Activated CD8-positive, alpha-beta memory T cell treated with anti-CD3 and anti-CD28 coated beads, Interleukin-2, amount 50 U/mL, for 4 hours (primary cell): ENCODE measurements at places on chromosomes 11 and 22.

DNA sequence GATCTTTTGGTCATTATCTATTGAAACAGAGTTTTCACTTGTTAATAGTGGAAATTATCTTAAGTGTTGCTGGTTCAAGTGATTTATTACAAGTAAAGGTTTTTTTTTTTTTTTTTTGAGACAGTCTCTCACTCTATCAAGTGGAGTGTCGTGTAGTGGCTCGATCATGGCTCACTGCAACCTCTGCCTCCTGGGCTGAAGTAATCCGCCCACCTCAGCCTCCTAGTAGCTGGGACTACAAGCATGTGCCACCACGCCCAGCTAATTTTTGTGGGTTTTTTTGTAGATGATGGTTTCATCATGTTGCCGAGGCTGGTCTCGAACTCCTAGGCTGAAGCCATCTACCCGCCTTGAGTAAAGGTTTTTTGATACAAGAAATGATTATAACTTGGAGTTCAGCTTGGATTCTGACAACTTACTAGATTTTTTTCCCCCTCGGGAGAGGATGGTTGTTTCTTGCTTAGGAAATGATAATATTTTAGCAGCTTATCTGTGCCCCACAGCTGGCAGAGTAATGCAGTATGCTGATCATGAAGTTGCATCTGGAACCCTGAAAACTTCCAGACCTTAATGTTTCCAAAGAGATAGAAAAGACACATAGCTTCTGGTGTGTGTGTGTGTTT is 68.9 kb downstream of the MTMR3 start:
- DNase-seq = no peak

- no peak for DNase-seq
These were observed 7.5 kb downstream of the C11orf21 start for GRCh38 chr11:2293984-2294925.

DNA sequence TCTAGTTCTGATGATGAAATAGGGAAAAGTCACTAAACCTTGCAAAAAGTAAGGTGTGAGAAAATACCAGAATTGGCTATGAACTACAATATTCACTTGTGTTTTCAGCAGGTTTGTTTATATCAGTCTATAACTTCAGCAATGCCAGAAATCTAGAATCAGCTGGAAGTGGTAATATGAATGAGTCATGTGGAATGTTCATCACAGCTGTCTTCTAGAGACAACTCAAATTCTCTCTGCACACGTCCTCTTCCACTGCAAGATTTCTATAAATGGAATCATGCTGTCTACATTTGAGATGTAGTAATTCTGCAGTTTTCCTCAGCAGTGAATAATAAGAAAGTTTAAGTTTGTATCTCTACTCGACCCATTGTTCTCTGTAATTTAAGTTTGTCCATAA is 89.9 kb downstream of the OR4A15 start:
- DNase-seq = no peak

GRCh38 chr11:10646681-10647355 is 46.7 kb downstream of the IRAG1 start:
- no peak for DNase-seq

DNA sequence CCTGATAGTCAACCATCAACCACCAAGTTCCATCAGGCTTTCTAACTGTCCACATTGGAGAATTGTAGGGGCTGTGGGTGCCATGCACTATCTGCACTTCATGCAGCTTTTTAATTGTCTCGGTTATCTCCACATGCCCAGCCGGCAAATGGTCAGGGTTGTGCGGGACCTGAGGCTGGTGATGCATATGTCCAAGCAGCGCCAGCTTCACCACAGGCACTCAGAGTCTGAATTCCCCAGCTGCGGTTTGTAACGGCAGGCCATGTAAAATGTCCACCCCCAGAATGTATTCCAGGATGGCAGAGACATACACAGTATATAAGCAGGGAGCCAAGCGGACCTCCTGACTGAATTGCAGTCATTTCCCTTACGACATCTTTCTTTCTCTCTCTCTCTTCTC is 435.6 kb downstream of the DYNC2H1 start:
- DNase-seq = no peak

GRCh38 chr11:96196181-96196662 is 146.8 kb downstream of the MAML2 start:
- no peak for DNase-seq

GRCh38 chr11:16356057-16356760 is at the start of gene SOX6:
SOX6 (minus strand) TSS chr11:16356546; CDS start chr11:16341248, 15,298 bp downstream.
- DNase-seq = no peak

DNA sequence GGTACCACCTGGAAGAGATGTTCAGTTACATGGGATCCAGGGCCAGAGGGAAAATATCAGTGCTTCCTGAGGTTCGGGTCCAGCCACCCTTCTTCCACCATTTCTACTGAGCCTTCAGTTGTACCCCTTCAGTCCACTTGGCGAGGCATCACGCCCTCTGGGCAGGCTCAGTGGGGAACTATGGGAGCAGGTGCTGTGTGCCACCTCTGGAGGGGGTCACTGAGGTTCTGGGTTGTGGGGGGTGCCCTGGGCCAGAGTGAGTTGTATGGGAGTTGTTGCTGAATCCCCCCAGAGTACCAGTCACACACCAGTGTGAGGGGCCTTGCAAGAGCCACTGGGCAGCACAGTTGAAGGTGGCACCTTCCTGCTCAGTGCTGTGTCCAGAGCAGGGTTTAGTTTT is 2.7 kb upstream of the SREBF2 start:
- no peak for DNase-seq

DNA sequence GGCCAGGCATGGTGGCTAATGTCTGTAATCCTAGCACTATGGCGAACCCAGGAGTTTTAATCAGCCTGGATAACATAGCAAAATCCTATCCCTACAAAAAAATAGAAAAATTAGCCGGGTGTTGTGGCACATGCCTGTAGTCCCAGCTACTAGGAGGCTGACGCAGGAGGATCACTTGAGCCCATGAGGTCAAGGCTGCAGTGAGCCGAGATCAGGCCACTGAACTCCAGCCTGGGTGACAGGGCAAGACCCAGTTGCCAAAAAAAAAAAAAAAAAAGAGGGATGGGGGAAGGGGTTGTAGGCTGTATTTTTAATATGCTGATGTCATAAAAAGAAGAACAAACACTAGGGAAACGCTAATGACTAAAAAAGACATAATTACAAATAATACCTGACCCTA is 12.1 kb downstream of the DDX6 start:
- DNase-seq = no peak

DNA sequence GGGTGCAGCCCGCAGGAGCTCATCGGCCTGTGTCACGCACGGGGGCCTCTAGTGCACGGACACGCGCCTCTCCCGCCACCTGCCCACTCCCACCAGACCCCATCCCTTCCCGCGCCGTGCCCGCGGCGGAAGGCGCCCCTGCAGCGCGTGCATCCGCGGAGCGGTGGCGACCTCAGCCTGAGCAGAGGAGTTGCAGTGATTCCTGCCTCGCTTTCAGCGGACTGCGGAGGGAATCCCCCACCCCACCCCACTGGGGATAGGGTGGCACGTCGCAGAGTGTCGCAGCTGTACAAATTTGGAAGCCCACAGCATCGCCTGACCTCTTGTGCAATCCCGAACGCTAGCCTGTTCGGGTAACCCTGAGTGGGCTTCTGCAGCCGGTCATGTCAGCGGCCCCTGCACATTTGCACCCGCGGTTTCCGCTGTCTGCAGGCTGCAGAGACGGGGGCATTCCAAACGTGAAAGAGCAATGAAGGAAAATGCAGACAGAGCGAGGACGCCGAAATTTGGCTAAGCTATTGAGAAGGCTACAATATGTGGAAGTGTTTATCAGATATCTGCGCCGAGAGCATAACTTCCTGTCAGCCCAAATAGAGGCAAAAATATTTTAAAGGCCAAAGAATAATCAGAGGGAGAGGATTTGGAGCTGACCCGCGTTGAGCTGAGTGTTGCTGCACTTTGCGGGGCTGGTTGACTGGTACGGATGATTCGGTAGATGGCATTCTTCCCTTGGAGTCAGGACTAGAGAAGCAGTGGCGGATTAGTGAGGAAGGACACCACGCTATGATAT is 617 bp upstream of the ARHGAP20 start:
- DNase-seq = peak; percentile 13

GRCh38 chr11:93528757-93529645 is 14.2 kb downstream of the SMCO4 start:
- no peak for DNase-seq

DNA sequence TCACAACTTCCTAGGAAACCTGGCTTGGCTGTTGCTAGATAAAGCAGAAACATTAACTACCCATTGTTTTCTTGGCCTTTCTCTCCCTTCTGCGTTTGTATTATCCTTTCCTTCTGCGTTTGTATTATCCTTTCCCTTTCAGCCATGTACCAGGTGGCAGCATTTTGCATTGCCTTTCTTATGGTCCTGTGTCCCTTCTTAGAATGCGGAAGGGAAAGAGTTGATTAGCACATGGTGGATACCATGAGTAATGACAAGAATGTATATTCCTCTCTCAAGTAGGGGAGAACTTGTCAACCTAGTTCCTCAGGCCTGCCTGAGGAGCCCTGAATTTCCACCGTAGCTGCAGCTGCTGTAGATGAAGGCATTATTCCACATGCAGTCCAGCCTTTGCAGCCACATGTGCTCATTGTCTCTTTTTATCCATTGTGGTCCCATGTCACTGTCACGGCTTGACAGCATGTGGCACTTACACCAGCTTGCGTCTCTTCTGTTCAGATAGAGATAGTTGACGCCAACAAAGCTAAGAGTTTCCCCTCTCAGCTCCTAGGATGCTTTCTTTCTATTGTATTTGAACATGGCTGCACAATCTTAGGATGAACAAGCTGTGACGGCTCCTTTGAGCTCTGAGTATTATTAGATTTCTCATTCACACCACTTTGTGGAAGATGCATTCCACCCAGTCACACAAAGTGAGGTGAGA is 44.8 kb downstream of the SLN start:
- no peak for DNase-seq

DNA sequence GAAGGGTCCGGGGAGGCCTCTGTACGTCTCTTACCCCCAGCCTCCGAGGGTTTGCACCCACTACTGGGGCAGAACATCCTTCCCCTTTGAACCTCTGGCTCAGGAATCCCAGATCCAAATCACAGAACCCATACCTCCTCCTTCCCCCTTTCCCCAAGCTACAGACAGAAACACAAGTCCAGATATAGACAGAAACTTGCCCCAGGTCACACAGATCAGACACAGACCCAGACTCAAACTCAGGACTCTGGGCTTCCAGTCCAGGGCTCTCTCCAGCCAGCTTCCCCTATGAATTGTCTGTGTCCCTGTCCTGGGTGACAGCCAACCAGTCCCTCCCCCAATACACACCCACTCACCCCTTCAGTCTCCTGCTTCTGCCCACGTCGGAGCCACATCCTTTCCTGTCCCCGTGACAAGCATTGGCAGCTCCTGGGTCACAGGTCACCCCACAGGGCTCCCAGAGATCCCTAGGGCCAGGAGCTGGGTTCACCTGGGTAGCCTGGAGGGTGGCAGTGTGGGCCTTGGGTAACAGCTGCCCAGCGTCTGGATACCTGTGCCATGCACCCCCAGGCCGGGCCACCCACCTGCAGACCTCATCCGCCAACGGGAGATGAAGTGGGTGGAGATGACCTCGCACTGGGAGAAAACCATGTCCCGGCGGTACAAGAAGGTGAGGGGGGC is 772 bp downstream of the TBC1D10C start:
- DNase-seq = no peak

- no peak for DNase-seq
These were observed 71.3 kb downstream of the ATXN10 start for GRCh38 chr22:45742866-45743450.

DNA sequence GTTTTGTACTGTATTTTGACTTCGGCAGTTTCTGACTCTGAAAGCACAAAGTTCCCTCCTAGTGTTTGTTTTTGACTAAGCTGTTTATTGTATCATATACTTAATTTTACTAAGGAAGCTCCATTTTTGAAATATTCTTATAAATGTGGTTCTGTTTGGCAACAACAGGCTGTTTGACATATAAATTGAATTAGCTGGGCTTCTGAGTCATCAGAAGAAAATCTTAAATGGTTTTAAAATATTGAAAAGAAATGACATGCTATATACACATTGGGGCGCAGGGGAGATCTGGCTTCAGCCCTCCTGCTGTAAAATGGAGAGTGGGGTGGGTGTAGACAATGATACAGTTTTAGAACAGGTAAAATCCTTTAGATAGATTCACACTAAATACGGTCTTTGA is 38.6 kb downstream of the SHISA8 start:
- DNase-seq = no peak

DNA sequence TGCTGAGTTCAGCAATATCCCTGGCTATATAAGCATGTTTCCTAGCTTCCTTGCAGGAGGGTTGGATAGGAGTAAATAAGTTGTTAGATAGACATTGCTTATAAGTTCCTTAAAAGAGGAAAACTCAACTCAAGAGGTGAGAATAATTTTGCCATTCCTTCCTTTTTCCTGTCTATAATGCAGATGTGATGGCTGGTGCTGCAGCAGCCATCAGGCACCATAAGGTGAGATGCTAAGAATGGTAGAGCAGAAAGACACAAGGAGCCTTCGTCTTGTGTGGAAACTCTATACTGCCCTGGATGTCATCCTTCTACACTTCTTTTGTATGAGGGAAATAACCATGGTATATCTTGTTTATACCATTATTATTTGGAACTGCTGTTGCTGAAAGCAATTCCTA is 74.5 kb upstream of the GRK3 start:
- no peak for DNase-seq

DNA sequence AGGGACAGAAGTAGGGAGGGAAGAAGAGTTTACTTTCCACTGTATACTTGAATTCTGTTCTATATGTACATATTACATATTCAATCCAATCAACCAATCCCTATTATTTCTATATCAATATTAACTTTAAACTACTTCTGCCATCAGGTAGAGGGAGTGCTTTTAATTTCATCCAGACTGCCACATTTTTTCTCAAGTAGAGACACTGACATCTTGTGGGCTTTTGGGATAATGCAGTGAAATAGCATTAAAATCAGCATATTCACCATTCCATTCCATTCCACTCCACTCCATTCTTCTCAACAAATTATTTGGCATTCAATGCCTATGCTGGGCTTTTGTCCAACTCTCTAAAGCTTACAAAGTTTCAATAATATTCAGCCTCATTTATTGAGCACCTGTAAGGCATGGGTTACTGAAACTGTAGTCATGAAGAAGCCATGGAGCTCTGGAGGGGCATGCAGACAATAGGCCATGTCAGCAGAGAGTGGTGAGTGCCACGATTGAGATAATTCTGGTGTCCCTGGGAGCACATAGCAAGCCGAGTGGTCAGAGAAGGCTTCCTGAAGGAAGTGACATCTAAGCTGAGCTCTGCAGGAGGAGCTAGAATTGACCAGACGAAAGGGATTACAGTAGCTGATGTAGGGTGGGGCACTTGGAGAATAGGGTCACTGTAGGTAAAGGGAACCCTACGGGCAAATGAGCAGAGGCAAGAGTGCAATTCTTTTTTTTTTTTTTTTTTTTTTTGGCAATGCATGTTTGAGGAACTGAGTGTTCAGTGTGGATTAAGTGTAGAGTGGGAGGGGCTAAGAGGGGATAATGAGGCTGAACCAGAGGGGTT is 12.8 kb upstream of the CLPB start:
- no peak for DNase-seq

- DNase-seq = no peak
These were observed 134.8 kb downstream of the TRPC6 start for GRCh38 chr11:101448881-101449442.

GRCh38 chr11:46295312-46296058 is 18.0 kb downstream of the CREB3L1 start:
- peak; percentile 73 for DNase-seq
